ENCODE measurements at places on chromosomes 3 and 15.
A peak's percentile ranks its signal among the peaks of the same experiment; 100 is the strongest.

DNA sequence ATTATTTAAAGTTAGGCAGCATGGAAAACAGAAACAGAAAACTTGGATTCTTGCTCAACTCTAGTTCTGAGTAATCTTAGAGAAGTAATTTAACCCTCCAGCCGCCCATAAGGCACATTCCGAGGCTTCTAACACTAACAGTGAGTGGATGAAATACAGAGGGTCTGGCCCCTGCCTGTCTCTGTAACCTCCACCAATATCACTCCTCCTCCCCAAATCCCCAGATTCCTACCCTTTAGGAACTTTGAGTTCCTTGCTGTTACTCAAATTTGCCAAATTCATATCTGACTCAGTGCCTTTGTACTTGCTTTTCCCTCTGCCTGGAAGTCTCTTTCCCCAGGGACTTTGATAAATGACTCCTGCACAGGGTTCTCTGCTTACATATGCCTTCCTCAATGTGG, 112.5 kb upstream of the TGFBR2 start:
- DNase-seq, result no peak

DNA sequence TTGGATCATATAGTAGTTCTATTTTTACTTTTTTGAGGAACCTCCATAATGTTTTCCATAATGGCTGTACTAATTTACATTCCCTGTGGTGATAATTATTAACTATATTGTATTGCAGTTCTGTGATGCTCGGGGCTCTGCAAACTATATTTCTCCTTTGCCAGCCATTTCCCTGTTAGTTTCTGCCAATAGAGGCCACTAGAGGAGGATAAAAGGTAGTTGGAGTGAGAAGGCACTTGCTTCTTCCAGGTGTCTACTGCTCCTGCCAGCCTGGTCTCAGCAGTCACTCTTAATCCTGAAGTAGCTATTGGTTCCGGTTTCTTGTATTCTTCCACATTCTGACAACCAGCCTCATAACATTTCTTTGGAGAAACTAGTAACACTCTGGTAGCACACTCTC, 233.9 kb upstream of the GBE1 start:
- no peak for DNase-seq

DNA sequence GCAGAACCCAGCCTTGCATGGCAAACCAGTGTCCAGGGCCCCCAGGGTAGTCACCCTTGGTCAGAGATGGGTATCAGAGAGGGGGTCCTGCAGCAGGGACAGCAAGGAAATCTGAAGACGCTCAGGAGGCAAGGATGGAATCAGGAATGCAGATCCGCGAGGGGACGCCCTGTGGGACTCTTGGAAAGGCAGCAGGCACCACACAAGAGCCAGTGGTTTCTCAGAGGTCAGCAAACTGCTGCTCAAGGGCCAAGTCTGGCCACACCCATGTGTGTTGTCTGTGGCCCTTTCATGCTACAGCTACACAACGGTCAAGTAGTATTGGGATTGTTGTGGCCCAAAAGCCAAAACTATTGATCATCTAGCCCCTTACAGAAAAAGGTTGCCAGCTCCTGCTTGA, 69.7 kb downstream of the ST8SIA2 start:
- no peak for DNase-seq

GRCh38 chr3:96796101-96796500, 18.3 kb upstream of the EPHA6 start:
- no peak for DNase-seq

- DNase-seq, result no peak
Measured at GRCh38 chr3:163776743-163777142, 1301.6 kb downstream of the SI start.

- no peak for DNase-seq
Measured at GRCh38 chr3:168693870-168694269, 598.1 kb upstream of the GOLIM4 start.

DNA sequence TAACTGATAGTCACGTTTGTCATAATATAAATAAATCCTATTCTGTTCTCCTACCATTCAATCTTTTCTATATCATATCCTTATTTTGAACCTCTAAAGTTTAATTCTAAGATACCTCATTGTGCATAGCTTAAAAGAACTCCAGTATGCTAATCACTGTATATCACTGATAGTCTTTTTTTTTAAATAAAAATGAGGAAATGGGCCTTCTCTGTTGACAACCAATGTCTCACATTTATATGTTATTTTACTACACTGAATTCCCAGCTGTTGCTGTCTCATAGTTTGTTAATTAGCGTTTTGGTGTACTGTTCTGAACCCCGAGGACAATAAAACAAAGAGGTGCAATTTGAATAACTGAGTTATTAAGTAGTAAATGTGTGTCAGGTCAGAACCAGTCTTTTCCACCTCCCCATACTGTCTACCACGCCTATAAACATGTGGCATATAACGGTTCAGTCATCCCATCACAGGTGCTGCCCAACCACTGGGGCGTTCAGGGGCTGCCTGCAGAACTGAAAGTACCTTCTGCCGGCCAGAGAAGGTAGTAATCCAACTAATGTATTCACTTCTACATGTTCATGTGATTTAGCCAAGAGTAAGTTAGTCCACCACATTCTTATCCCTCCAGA, 14.9 kb downstream of the CBLB start:
- no peak for DNase-seq

- DNase-seq, result peak; percentile 22
Measured at GRCh38 chr3:196186651-196187573, 24.3 kb downstream of the ZDHHC19 start.

- no peak for DNase-seq
Measured at GRCh38 chr3:40387895-40388254, 891 bp downstream of the ENTPD3 start.

GRCh38 chr3:125302932-125303331, 72.2 kb downstream of the ZNF148 start:
- DNase-seq, result no peak
